ENCODE measurements at places on chromosomes 2 and 18. TPM values are rescaled to one million over a fixed set of nuclear protein-coding genes. Genes with fewer than 3 reads are reported as not detected.

CNGA3 gene
- not detected for total RNA-seq

TGIF1 gene
- total RNA-seq: 90.7 TPM

XDH gene
- total RNA-seq: 0.78 TPM

TACR1 gene
- total RNA-seq: not detected

WDCP gene
- total RNA-seq: 12.4 TPM

BOLL gene
- not detected for total RNA-seq

TCF7L1 gene
- total RNA-seq: 31.8 TPM

DSC2 gene
- total RNA-seq: 1.6 TPM

GRCh38 chr2:46434851-46435273 lies 44.5 kb upstream of the TMEM247 start:
- no peaks in the 10 kb centered on the region for H3K36me3 ChIP-seq
- H3K27me3 ChIP-seq: peaks cover 75% of the 10 kb centered on the region
- peaks cover 13% of the 10 kb centered on the region for H3K4me1 ChIP-seq
- H3K27ac ChIP-seq: peak overlapping the region; percentile 71
- DNase-seq: no peak
- H3K4me3 ChIP-seq: no peak overlapping the region

DNA sequence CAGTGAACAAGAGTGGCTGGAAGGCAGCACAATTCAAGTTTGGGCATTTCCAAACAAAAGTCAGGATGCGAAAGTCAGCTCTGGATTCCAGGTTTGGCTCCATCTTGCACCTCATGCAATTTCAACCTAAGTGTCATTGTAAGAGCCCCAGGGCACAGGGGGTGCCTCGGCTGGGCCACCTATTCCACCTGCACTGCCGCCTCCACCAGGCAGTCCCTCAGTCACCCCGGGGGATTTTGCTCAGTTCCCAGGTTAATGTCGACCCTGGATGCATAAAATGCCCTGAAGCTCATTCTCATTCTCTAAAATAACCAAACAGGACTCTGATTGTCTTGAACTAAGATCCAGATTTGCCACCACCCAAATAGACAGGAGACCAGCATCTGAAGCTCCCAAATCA lies 77.6 kb downstream of the EDAR start:
- no peaks in the 10 kb centered on the region for H3K4me1 ChIP-seq
- peak; percentile 54 for DNase-seq
- no peak overlapping the region for H3K27ac ChIP-seq
- peaks cover 24% of the 10 kb centered on the region for H3K27me3 ChIP-seq
- no peak overlapping the region for H3K4me3 ChIP-seq

GRCh38 chr18:71077451-71077850 lies 788.6 kb downstream of the SOCS6 start:
- no peaks in the 10 kb centered on the region for H3K36me3 ChIP-seq
- H3K4me1 ChIP-seq: no peaks in the 10 kb centered on the region
- H3K27me3 ChIP-seq: no peaks in the 10 kb centered on the region

- H3K27me3 ChIP-seq: no peaks in the 10 kb centered on the region
- no peak overlapping the region for H3K4me3 ChIP-seq
- H3K4me1 ChIP-seq: peaks cover 40% of the 10 kb centered on the region
- H3K36me3 ChIP-seq: peaks cover 48% of the 10 kb centered on the region
- H3K27ac ChIP-seq: no peak overlapping the region
- DNase-seq: no peak
Observed at GRCh38 chr2:54528311-54528955, 72.3 kb downstream of the SPTBN1 start.

DNA sequence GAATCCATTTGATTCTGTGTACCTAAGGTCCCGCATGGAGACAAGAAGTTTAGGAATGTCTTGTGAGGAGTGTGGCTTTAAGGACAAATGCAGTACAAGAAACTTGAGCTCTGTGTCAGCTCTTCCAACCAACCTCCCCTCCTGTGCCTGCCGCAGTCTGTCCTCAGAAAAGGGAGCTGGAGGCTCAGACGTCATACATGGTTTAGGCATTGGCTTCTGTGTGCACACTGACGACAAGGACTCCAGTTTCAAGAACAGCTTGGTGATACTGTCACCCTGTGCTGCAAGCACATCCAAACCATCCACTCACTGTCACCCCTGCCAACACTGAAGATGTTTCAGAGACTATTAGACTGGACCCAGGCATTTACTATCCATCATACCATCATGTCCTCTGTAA lies 470.4 kb downstream of the IRS1 start:
- peaks cover 3% of the 10 kb centered on the region for H3K4me1 ChIP-seq
- no peaks in the 10 kb centered on the region for H3K27me3 ChIP-seq
- no peak for DNase-seq
- no peaks in the 10 kb centered on the region for H3K36me3 ChIP-seq
- no peak overlapping the region for H3K4me3 ChIP-seq

DNA sequence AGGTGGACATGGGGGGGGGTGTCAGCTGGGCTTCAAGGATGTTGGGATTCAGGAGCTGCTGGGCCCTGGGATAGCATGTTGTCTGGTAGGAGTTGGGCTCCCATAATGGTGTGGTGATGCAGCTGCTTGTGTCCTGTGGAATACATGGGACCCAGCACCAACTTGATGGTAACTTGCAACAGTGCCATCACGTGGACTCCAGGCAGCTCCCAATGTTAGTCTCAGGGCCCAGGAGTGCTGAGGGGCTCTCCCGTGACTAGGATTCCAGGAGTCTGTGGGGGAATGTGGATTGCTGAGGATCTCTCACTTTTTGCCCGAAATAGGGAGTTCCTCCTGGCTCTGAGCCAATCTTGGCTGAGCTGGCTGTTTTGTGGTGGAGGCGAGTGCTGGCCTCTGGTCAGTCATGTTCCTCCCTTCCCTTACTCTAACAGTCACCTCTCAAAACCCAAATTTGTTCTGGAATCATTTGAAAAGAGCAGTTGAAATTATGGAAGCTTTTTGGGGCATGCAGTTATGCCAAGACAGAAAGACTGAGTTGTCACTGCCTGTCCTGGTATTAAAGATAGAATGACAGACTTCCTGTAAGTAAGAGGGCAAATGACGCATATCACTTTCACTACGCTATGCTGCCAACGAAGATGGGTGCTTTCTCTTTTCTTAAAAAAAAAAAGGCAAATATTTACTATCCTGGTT lies 607.1 kb downstream of the ADCYAP1 start:
- no peak overlapping the region for H3K27ac ChIP-seq
- no peak for DNase-seq
- H3K4me1 ChIP-seq: no peaks in the 10 kb centered on the region
- H3K36me3 ChIP-seq: no peaks in the 10 kb centered on the region
- H3K27me3 ChIP-seq: no peaks in the 10 kb centered on the region

DNA sequence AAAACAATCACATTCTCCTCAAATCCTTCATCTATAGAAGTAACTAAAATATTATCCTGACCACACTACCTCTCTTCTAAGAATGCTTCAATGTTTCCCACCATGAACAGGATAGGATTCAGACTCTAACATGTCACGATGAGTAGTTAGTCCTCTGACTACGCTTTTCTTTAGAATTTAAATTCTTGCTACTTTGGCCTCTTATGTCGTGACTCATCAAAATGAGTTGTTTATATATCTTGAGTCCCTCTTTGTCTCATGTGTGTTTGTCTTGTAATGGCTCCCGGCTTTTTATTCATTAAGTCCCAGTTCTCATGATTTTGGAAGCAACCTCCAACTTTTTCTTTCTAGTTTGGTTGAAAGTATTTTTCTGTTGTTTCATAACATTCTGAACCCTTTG lies 1289.2 kb downstream of the DSC3 start:
- no peaks in the 10 kb centered on the region for H3K4me1 ChIP-seq
- peaks cover 5% of the 10 kb centered on the region for H3K27me3 ChIP-seq
- no peak overlapping the region for H3K4me3 ChIP-seq
- H3K36me3 ChIP-seq: no peaks in the 10 kb centered on the region
- no peak for DNase-seq

DNA sequence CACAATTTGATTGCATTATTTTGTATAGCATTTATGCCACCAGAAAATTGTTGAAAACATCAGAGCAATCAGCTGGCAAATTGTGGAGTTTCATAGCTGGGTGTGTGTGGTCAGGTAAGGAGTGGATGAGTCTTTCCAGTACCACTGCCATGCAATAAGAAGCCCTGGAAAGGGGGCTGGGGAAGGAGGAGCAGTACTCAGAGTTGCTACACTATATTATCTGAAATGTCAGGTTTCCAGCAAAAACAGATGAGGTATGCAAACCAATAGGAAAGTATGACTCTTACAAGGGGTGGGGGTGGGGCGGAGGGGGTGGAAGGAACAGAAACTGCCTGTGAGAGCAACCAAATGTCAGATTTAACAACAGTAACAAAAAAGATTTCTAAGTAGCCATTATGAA lies 112.2 kb downstream of the SOS1 start:
- H3K27me3 ChIP-seq: no peaks in the 10 kb centered on the region
- no peaks in the 10 kb centered on the region for H3K4me1 ChIP-seq
- no peak overlapping the region for H3K4me3 ChIP-seq

DNA sequence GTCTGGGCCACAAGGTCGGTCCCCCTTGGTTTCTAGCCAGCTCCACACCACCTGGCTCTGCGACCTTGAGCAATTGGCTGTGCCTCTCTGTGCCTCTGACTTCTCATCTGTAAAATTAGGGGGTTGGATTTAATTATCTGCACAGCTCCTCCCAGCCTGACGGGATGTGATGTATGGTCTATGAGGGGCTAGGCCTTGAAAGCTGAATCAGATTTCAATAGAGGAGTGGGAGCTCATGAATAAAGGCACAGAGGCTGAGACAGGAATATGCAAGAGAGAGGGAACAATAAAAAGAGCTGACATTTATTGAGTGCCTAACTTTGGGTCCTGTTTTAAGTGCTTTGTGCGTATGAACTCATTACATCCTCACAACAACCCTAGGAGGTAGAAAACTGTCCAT lies 104.7 kb downstream of the ALK start:
- H3K27me3 ChIP-seq: no peaks in the 10 kb centered on the region
- H3K27ac ChIP-seq: no peak overlapping the region
- DNase-seq: no peak
- no peak overlapping the region for H3K4me3 ChIP-seq

DNA sequence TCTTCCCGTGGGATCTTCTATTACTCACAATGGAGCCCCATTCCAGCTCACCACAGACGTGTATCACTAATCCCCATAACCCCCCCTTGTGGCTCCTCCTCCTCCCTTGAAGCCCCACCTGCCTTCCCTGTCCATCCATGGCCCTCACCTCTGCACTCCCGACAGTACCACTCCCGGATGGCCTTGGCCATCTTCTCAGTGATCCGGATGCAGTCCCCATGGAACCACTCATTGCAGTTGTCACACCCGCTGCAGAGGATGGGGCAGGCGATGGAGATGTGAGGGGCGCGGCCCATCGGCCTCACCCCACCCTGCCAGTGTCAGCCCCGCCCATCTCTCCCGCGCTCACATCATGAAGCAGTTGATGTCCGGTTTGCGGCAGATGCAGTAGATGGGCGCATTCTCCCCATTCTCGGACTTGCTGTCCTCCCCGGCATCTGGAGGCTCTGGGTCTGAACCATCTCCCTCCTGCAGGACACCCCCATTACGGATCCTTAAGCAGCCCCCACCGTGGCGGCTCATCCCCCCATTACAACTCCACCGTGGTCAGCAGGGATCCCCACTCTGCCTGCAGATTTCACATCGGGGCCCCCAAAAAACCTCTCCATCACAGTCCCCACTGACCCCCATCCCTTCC lies 983 bp downstream of the CXXC1 start:
- DNase-seq: no peak
- peaks cover 15% of the 10 kb centered on the region for H3K36me3 ChIP-seq
- peaks cover 25% of the 10 kb centered on the region for H3K4me1 ChIP-seq
- peak overlapping the region; percentile 90 for H3K27ac ChIP-seq
- peaks cover 6% of the 10 kb centered on the region for H3K27me3 ChIP-seq
- H3K4me3 ChIP-seq: peak overlapping the region; percentile 100

GRCh38 chr2:215850380-215850779 lies 163.0 kb downstream of the MREG start:
- H3K27me3 ChIP-seq: no peaks in the 10 kb centered on the region
- H3K27ac ChIP-seq: peak overlapping the region; percentile 93

DNA sequence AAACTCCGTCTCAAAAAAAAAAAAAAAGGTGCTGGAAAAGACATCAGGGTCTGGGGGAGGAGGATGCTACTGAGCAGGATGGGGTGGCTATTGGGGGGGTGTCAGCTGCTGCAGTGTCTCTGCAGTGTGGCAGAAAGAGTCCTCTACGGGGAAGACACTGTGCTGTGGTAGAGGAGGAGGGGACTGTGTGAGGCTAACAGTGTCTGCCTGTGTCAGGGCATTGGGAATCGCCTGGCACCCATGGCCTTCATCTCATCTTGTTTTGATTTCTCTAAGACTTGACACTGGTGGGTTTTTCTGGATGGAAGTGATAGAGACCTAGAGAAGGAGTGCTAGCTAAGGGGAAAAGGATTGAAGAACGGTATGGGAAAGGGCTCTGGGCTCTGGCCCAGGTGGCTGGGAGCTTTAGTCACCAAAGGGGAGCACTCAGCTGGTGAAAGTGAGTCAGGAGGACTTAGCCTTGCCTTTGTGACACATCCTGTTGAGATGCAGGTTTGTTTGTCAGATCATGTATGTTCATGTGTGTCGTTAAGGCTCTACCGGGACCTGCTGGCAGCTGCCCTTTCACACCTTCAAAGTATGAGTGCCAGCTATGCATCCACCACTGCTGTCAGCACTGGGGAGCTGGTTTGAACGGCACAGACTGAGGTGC lies 58.0 kb downstream of the FARP2 start:
- no peak overlapping the region for H3K4me3 ChIP-seq
- peaks cover 37% of the 10 kb centered on the region for H3K36me3 ChIP-seq
- peaks cover 21% of the 10 kb centered on the region for H3K4me1 ChIP-seq
- no peak for DNase-seq
- H3K27ac ChIP-seq: no peak overlapping the region
- H3K27me3 ChIP-seq: no peaks in the 10 kb centered on the region

DNA sequence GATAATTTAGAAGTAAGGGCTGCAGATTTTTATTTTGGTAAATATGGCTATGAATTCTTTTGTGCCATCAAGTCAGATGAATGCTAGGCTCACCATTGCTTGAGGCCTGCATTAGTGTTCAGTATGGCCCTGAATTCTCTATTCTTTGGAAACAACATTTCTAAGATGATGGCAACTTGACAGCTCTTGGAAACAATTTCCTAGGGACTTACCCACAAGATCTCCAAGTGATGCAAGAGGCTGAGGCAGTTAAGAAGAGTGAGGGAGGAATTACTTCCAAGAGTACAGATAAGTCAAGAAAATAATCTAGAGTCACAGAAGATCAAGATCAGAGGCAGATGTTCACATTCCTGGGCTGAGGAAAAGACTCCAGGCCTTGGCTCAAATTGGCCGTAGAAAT lies 129.1 kb downstream of the NRP2 start:
- H3K36me3 ChIP-seq: peaks cover 1% of the 10 kb centered on the region
- no peaks in the 10 kb centered on the region for H3K4me1 ChIP-seq
- DNase-seq: no peak
- no peak overlapping the region for H3K4me3 ChIP-seq
- H3K27me3 ChIP-seq: peaks cover 42% of the 10 kb centered on the region

GRCh38 chr2:111617299-111618225 lies 266.4 kb downstream of the ANAPC1 start:
- H3K36me3 ChIP-seq: no peaks in the 10 kb centered on the region
- peaks cover 48% of the 10 kb centered on the region for H3K4me1 ChIP-seq
- DNase-seq: no peak
- H3K27me3 ChIP-seq: no peaks in the 10 kb centered on the region
